ENCODE measurements at places on chromosomes 6 and 20.
A peak's percentile ranks its signal among the peaks of the same experiment; 100 is the strongest.

- DNase-seq: no peak
Observed at GRCh38 chr6:17971128-17972073, 16.0 kb downstream of the KIF13A start.

GRCh38 chr6:157967020-157967419 is 14.6 kb upstream of the SYNJ2 start:
- no peak for DNase-seq

GRCh38 chr20:24337551-24337950 is 131.9 kb upstream of the SYNDIG1 start:
- no peak for DNase-seq

GRCh38 chr20:15318682-15319081 is 981.3 kb upstream of the FLRT3 start:
- no peak for DNase-seq

GRCh38 chr6:163776196-163776905 is 361.8 kb downstream of the QKI start:
- DNase-seq: no peak

- DNase-seq: no peak
Observed at GRCh38 chr6:41422161-41422560, 86.8 kb downstream of the NCR2 start.

GRCh38 chr6:118722829-118723813 is 71.7 kb upstream of the CEP85L start:
- no peak for DNase-seq

DNA sequence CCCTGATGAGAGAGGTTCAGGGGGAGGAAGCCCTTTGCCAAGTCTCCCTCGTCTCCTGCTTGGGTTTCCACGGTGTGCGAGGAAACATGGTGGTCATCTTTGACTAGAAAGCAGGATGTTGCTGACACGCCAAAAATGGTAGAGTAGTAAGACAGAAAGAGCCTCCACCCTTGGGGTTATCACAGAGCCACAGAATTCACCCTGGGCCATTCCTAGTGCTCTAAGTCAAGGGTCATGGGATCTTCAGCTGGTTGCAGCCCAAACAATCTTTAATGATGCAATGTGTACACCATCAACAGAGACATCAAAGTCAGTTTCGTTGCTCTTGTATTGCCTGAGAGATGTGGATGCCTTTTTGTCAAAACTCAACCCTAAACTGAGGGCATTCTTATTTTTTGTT is 201.9 kb downstream of the LY86 start:
- DNase-seq: no peak

GRCh38 chr6:29617782-29618554 is 15.0 kb downstream of the GABBR1 start:
- no peak for DNase-seq

DNA sequence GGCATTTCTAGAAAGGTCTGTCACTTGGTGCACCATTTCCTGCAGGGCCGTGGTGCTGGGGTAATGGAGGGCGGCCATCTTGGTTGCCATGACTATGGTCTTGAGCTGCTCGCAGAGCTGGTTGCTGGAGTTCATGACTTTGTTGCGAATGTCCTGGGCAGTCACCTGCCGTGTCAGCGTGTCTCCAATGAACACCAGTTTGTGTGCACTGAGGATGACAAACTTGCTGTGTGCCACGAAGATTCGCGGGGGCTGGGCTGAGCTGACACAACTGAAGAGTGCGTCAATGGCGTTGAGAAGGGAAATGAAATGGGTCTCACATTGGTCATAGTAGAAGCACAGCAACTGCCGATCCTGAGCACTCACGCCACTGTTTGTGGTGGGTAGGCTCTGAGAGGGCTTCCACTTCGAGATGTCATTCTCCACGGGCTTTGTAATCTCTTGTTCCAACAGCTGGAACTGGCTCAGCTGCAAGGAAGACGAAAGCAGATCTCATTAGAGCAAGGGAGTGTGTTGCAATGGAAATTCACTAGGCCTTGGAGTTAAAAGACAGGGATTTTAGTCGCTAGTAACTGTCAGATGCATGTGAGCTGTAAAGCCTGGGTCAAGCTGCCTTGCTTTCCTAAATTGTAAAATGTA is 47.1 kb downstream of the NEDD9 start:
- no peak for DNase-seq

GRCh38 chr6:72461144-72461543 is 160.7 kb upstream of the KCNQ5 start:
- no peak for DNase-seq

DNA sequence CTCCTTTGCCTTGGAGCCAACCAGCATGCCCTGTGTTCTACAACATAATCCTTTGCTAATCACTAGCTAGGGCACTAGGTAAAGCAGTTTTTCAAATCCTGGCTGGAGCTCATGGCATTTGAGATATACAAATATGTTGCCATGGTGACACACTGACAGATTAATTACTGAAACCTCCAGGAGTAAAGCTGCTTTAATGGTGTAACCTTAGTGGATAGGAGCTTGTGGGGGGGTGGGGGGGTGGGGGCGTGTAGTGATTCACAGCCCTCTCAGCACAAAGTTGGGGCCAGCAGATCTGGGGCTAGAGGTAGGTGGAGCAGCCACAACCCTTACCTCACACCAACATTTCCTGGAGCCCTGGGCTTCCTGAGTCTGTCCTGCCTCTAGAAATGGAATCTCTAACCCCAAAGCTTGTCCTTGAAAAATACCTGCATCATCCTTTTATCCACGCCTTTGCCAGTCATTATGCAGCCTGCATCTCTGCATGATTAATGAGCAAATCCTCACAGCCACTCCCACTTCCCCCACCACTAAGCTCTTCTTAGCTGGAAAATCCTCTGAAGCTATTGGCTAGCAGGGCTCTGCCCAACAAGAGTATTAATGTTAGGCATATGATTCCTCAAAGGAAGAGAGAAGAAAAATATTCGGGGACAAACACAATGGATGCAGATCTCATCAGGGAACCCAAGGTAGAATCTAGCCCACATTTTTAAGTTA is 84.5 kb upstream of the PRND start:
- DNase-seq: peak; percentile 5

- DNase-seq: no peak
Observed at GRCh38 chr6:118370722-118371121, 177.4 kb upstream of the PLN start.

GRCh38 chr6:88048578-88048977 is 937 bp downstream of the SPACA1 start:
- DNase-seq: no peak

DNA sequence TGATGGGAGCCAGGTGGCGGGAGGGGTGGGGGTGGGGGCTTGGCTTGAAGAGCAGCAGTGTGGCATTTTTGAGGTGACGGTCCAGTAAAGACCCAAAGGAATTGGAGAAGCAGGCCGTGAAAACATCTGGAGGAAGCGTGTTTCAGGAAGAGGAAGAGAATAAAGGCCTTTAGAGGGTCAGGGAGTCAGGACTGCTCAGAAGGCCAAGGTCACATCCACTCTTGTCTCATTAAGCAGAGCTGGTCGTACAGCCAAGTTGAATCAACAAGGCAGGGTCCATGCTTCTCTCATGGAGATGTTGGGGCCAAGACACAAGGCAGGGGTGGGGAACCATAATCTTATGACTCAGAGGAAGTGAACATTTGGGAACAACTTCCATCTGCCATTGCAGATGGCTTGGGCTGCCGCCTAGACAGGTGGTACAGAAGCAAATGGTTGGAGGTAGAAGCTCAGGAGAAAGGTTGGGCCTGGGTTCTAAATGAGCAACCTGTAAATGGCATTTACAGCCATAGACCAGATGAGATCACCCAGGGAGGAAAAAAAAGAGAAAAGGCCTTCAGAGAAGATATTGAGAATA is 179.6 kb downstream of the TTLL2 start:
- no peak for DNase-seq

DNA sequence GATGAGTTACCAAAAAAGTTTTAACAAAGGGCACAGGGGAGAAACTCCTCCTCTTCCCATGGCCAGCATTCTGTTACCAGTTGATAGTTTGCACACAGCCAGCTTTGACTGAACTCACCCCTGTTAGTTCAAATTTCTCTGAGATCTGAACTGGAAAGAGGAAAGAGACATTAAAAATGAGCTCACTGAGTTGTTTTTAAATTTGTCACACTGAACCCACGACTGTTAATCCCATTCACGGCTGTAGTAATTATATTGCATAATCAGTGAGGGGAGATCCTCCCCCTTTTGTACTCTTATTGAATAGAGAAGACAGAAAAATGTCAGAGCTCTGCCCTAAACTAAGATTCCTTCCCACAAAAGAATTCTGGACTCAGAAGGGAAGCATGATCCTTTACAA is 17.5 kb upstream of the DSP start:
- no peak for DNase-seq

- no peak for DNase-seq
Observed at GRCh38 chr6:157019115-157019641, 242.0 kb downstream of the ARID1B start.

DNA sequence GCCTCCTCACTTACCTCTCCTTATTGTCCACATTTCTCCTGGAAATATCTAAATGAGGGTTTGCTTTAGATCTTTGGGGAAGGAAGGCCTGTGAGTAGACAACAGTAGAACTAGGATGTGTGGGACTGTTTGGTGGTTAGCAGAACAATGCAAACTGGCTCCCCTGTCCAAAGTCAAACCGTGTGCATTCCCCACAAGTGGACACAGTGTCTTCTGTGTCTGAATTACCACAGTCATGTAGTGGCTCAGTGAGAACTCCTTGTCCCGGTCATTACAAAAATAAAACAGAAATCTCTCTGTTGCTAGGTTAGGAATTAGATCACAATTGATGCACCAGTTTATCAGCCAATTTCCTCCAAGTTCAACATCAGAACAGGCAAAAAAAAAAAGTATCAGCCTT is 455 bp upstream of the ADGRF4 start:
- no peak for DNase-seq

DNA sequence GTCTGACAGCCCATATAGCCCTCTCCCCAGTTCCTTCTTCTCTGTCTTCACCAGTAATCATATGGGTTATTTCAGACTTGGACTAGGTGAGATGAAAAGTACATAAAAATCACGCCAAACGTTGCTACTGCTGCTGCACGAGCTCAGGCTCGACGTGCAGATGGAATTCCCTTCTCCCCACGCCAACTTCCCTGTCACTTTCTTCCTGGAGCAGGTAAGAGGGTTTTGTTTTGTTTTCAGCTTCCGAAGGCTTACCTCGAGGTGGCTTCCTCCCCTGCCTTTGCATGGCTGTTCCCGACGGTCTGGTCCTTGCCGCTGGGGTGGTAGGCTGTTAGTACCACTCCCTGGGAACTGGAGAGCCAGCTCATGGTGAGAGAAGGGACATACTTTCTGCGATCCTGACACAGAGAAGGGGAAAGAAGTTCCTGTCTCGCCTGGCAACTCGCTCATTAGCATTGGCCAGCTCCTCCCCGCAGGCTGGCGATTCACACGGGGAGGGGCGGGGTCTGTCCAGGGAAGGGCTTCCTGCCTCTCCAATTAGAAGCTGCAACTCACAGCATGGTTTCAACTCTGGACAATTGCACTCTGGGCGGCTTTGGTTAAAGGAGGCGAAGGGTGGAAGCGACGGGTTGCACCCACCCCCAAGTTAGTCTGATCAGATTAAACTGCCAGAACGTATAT is at the start of gene ARHGAP18:
Gene ARHGAP18 (minus strand): TSS at position 409 of the 681 bp plus-strand sequence. CDS start 41 bp downstream, at position 368.
- peak; percentile 14 for DNase-seq

DNA sequence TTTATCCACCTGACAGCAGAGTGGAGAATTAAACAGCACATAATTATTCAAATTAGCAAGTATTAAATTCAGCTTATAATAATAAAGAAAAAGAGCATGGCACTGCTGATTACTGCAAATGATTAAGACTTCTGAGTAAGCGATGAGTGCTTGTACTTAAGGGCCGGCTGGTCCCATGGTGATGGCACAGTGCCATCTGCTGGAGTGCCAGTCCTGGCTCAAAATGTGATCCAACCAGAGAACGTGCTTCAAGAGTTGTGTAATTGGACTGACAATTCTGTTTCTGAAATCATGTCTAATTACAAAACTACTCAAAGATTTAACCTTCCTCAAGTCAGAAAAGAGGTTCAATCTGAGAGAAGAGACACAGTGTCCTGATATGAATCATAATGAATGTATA is 181.6 kb upstream of the RGS17 start:
- DNase-seq: no peak

GRCh38 chr6:98833307-98834059 is 891 bp upstream of the POU3F2 start:
- DNase-seq: no peak

GRCh38 chr6:107991772-107992550 is 34.0 kb upstream of the SEC63 start:
- DNase-seq: no peak

GRCh38 chr20:64048402-64049044 is 916 bp downstream of the SOX18 start:
- no peak for DNase-seq

GRCh38 chr20:1286267-1287024 is 20.4 kb downstream of the SNPH start:
- DNase-seq: no peak

GRCh38 chr6:169949511-169950097 is 198.2 kb downstream of the ERMARD start:
- DNase-seq: no peak

GRCh38 chr6:168574699-168575195 is 133.8 kb downstream of the SMOC2 start:
- no peak for DNase-seq

DNA sequence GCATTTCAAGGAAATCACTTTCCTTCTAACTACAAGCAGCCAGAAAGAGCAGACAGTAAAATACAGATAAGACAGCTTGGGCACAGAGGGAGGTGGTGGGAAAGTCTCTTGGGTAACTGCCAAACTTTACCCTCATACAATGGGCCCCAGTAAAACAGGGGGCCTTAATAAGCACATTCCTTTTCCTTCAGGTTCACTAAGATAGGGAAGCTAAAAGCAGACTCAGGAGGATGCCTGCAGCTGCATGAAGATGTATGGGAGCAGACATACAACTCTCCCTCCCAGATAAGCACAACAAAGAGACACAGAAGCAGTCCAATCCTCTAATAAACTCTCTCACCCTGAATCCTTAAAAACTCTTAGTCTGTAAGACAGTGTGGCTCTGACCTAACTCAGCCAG is 49.0 kb downstream of the SIM1 start:
- no peak for DNase-seq

GRCh38 chr6:135811644-135812526 is 39.6 kb upstream of the PDE7B start:
- DNase-seq: no peak

DNA sequence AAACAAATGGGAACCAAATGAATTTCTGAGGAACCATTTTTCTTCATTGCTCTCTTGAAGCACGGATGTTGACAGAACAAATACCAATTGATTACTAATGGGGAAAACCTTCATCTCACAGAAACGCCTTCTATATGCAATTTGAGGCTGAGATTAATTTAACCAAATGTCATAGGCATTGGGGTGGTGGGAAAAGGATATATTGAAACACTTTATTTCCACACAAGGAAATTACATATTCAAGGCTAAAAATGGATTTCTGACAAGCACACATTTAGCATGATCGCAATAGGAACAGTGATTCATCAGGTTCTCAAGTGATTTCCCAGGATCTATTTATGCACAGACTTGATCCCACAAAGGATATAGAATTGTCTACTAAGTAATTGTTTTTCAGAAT is 88.9 kb downstream of the COL12A1 start:
- DNase-seq: no peak
